ENCODE measurements at places on chromosomes 3 and 15.
A peak's percentile ranks its signal among the peaks of the same experiment; 100 is the strongest.

DNA sequence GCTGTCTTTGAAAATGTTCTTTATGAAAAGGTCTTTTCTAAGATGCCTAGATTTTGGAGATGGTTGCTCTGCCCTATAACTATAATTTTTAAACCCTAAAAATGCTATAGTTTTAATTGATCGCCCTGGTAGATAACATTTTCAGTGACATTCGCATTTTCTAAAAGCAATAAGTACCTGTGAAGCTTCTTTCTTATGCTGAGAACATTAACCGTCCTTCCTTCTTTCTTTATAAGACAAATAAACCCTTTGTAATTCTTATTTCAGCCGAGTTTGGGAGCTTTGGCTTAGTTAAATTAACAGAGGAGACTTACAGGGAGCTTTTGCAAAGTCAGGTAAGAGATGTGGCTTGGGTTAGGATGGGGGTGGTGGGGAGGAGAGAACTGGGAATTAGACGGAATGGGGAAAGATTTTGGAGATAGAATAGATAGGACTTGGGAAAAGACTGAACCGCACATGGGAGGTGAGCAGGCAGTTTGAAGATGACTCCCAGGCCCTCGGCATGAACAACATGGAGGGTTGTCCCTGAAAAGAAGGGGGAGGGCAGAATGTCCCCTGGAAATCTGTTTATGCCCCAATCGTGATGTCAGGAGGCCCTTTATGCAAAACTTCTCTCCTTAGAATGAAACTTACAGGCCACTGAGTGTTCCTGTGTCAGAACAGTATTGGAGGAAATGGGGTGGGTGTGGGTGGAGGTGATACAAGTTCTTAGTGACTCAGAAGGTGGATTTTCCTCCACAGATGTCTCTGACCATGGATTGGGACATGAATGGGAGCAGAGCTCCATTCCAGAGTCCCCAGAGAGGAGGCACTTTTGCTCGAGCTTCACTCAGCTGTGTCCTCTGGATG is 76.2 kb upstream of the LARS2 start:
- DNase-seq: peak; percentile 29

DNA sequence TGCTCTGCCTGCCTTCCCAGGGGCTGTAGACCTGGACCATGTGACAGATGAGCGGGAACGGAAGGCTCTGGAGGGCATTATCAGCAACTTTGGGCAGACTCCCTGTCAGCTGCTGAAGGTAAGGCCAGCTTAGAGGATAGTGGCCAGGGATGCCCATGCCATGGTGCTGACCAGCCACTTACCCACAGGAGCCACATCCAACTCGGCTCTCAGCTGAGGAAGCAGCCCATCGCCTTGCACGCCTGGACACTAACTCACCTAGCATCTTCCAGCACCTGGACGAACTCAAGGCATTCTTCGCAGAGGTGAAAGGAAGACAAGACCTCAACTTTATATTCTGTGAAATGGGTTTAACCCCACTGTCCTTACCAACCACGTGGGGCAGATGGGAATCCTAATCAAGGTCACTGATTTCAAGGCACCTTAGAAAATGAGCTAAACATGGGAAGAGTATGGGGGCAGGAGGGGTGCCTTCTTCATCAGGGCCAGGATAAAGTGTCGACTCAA is 26.7 kb downstream of the NBEAL2 start:
- no peak for DNase-seq

- peak; percentile 85 for DNase-seq
Observed at GRCh38 chr15:68054628-68055223, 611 bp downstream of the PIAS1 start.

GRCh38 chr3:53464424-53464823 is 30.0 kb upstream of the CACNA1D start:
- DNase-seq: no peak

DNA sequence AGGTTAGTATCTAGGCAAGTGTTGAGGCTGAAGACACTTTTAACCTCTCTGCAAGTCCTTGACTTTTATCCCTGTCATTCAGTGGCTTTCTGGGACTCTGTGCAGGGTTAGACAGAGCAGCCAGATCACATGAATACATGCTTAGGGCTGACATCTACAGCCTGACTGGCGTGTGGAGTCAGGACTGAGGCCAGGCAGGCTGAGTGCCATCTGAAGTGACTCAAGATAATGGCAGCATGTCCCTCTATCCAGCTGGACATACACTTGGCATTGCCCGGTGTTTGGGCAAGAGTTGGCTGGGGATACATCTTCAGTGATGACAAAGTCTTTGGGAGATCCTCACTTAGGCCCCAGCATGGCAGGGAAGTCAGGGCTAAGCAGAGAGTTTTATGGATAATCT is 22.4 kb downstream of the DUOX2 start:
- DNase-seq: no peak

Data from inflammatory macrophage (primary cell).